ENCODE measurements at places on chromosomes 11 and 22. TPM values are rescaled to one million over a fixed set of nuclear protein-coding genes. Genes with fewer than 3 reads are reported as not detected.

MRGPRX3 gene
- not detected for total RNA-seq

TTC36 gene
- total RNA-seq = 1.1 TPM

C1QTNF4 gene
- total RNA-seq = 18.9 TPM

TRPC6 gene
- total RNA-seq = not detected

C22orf42 gene
- total RNA-seq = not detected

GAL3ST1 gene
- 8.8 TPM for total RNA-seq

CHRNA10 gene
- total RNA-seq = 3.0 TPM

HEPN1 gene
- total RNA-seq = not detected

RASGRP2 gene
- total RNA-seq = 0.93 TPM

- DNase-seq = no peak
Observed at GRCh38 chr11:10275714-10276113, 18.3 kb downstream of the SBF2 start.

DNA sequence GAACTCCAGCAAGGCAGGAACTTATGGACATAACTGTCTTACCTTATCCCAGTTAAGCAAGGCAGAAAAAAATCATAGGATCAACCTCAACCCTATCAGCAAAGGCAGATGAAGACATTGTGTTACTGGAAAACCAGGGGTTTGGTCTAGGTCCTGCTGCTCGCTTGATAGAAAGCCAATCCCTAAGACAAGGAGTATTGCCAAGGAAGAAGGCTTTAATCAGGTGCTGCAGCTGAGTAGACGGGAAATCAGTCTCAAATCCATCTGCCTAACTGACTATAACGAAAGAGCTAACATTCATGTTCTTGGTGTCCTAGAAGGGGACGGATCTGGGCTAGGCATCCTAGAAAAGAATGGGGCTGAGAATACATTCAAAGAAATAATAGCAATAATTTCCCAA lies 1158.7 kb upstream of the CNTN5 start:
- no peak for DNase-seq

GRCh38 chr11:57978686-57979531 lies 44.8 kb upstream of the OR9Q1 start:
- no peak for DNase-seq

GRCh38 chr11:11989774-11990744 lies 18.4 kb downstream of the DKK3 start:
- DNase-seq = no peak

DNA sequence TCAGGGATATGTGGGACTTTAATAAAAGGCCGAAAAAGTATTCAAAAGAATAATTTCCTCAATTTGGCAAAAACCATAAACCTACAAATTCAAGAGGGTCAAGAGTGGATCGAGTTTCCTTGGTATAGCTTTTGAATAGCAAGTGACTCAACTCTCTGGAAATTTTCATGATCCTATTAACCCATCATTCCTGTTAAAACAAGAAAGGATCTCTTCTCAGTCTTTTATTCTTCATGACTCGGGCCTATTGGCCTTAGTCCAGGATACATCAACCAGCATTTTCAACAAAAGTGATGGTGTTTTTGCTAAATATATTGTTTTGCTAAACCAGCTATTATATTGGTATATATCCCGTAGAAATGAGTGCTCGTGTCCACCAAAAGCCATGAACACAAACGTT lies 110.3 kb downstream of the ATXN10 start:
- no peak for DNase-seq

DNA sequence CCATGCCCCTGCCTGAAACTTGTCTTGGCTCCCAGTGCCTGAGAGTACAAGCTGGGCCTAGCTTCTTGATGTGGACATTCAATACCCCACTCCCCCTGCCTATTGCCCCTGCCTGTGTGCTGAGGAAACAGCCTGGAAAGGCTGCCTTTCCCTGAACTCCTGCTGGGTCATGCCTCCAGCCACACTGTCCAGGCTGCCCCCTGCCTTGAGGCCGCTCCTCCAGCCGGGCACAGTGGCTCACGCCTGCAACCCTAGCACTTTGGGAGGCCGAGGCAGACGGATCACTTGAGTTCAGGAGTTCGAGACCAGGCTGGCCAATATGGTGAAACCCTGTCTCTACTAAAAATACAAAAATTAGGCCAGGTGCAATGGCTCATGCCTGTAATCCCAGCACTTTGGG lies 10.1 kb downstream of the CCS start:
- DNase-seq = no peak

DNA sequence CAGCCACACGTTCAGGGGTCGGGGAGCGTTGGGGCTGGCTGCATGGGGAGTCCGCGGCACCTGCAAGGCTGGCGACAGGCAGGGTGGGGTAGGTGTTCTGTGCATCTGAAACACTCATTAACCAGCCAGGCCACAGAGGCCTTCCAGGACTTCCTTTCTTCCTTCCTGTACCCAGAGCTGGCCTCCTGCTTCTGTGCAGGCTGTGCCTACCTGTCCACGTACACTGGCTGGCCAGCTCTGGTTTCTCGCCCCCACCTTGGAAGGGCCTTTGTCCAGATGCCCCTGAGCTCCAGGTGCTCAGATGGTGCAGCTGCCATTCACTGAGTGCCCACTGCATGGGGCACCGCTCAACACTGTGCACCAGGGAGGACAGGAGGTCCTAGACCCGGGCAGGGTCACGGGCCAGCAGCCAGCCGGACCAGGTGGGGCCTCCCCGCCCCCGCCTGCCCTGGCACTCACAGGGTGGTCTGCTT lies 15.9 kb downstream of the TTLL12 start:
- DNase-seq = no peak

DNA sequence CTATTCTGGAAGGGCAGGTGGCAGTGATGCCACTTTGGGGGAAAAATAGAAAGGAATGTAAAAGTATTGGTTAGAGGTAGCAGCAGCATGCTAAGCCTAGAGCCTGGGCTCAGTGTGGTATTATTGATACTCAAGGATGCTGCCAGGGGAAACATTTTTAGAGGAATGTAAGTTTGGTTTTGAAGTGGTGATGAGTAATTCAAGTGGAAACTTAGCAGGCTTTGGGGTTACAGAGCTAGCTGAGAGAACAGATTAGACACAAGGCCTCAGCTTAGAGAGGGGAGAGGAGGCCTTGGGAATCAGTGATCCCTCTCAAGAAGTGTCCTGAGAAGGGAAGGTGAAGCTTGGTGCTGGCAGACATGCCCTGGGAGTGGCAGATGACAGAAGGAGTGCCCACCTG lies 32.9 kb upstream of the DDI1 start:
- no peak for DNase-seq

DNA sequence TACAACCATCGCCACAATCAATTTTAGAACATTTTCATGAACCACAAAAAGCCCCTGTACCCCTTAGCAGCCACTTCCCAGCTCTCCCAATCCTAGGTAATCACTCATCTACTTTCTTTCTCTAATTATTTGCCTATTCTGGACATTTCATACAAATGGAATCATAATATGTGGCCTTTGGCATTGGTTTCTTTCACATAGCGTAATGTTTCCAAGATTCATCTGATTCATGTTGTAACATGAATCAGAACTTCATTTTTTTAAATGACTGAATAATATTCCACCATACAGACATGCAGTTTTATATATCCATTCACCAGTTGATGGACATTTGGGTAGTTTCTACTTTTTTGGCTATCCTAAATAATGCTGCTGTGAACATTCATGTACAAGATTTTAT lies 56.2 kb upstream of the RCN1 start:
- no peak for DNase-seq

DNA sequence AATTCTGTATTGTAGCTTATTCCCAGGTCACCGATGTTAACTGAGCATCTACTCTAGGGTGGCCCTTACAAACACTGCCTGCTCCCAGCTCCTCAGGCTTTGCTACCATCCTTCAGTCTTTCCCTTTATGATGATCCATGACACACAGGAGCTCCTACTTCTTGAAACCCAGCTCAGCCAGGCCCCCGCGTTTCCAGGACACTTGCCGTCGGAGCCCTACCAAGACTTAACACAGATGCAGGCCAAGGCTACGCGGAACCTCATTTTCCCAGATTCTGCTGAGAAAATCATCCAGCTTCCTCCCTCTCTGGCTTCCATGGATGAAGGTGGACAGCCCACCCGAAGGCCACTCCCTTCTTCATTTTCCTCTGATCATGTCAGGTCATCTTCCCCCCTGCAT lies 18.6 kb downstream of the IGSF9B start:
- no peak for DNase-seq

- no peak for DNase-seq
Observed at GRCh38 chr11:72812604-72812966, 1.6 kb upstream of the ATG16L2 start.

- DNase-seq = no peak
Observed at GRCh38 chr11:116986521-116987105, 111.6 kb downstream of the SIK3 start.

GRCh38 chr22:27416511-27417420 lies 384.8 kb downstream of the MN1 start:
- DNase-seq = no peak

GRCh38 chr22:26650722-26651421 lies 6.5 kb upstream of the MIAT start:
- DNase-seq = no peak

DNA sequence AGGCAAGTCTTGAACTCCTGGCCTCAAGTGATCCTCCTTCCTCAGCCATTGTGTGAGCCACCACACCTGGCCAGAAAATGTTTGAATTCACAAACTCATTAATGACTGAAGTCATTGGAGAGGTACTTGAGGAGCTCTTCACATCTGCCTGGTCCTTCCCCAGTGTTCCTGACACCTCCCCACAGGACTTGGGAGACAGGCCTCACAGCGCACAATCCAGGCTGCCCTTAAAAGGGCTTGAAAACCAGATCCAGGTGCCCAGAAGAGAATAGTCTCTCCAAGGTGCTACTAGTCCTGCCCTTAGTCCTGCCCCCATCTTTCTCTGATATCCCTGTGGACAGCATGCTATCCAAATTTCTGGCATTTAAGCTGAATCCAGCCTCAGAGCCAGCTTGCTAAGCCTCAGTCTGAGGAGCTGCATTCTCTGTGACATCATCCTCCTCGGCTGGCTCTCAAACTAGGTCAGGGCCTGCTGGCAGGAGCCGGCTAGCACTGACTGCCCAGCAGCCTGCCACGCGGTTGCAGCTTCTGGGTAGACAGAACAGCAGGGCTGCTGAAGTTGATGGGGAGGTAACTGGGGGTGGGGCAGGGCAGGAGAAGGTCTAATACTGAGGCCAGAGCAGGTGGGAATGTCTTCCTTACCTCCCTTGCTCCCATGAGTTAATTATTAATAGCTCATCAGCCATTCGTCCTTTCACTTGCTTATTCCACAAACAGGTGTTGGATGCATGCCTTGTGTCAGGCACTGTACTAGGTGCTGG lies 35.3 kb upstream of the NECTIN1 start:
- DNase-seq = no peak

GRCh38 chr11:69588270-69588669 lies 52.7 kb upstream of the CCND1 start:
- no peak for DNase-seq

GRCh38 chr11:57630171-57630570 lies 19.5 kb downstream of the YPEL4 start:
- DNase-seq = no peak

DNA sequence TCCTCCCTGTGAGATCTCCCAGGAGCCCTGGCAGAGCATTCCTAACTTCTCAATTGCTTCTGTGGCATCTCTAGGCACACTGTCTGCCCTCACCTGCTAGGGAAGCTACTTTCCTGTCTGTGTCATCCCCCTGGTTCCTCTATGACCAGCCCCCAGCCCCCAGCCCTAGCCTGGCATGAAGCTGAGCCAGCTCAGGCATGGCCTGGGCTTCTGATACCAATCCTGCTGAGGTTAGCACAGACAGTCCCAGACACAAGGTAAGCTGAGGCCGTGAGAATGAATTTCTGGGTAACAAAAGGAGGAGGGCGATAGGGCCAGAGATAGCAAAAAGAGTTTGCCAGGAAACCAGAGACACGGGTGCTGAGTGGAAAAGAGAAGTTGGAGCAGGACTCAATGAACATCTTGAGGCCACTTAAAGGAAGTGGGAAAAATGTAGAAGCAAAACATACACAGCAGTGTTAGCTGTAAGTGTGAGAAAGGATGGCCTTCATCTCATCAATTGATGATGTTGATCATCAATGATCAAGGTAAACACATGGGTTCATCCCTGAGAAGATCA lies 87.6 kb upstream of the PICALM start:
- no peak for DNase-seq

- DNase-seq = no peak
Observed at GRCh38 chr22:49589811-49590210, 237.9 kb downstream of the BRD1 start.

DNA sequence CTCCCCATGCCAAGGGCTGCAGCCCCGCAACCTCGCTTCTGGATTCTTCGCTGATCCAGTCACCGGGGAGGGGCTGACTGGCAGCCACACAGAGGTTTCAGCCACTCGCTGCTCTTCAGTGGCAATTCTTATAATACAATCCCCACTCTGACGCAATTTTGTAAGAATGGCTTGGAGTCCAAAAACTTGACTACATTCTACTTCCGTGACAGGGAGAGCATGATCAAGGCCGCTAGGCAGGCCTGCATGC lies 14.9 kb downstream of the PPM1F start:
- DNase-seq = no peak

GRCh38 chr11:110747531-110747930 lies 35.3 kb upstream of the ARHGAP20 start:
- no peak for DNase-seq

DNA sequence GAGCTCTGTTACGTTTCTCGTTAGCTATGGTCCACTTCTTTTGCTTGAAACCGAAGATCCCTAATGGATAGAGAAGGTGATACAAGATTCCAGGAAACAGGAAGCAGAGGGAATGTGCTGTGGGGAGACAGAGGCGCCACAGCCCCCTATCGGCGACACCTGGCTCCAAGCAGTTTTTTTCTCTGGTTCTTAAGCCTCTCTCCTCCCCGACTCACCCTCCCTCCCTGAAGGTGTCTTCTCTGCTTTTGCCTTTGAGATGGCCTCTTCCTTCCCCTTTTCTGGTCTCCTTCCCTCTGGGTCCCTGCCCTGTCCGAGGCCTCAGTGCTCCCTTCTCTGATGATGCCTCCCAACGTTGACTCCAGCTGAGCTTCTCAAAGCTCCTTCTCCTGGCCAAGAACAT lies 14.2 kb upstream of the APOBEC3A start:
- DNase-seq = no peak

DNA sequence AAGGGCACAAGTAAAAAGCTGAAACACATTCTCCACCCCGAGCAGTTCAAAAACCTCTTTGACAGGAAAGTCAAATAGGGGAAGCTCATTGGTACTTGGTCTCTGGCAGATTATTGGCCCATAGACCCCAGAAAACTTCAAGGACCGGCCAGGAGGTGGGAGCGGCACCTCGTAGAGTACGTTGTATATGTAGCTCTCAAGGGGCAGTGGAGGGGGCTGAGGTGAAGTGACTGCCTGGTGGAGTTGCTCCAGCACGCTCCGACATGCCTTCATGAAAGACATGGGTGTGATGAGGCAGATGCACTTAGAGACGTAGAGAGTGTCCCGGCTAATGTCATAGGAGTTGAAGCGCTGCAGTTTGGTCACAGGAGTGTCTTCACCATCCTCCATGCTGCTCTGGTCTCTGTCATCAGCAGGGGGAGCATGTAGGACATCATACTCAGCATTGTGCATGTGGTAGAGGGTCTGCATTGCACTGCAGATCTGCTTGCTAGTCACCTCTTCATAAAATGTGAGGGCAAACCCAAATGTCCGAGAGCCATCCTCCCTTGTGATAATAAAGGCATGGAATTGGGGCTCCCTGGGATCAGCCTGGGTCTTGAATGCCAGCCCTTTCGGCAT lies 61.3 kb downstream of the DENND5A start:
- DNase-seq = no peak

GRCh38 chr11:73980001-73980961 lies 2.4 kb downstream of the UCP2 start:
- no peak for DNase-seq

GRCh38 chr11:101583251-101584128 lies at the start of gene TRPC6:
Gene TRPC6 (minus strand): TSS chr11:101584007. CDS start chr11:101583503, 504 bp downstream.
- DNase-seq = peak; percentile 14

All from neural crest cell (in vitro differentiated cells).